Thymus (tissue), 14 donors: ENCODE measurements at places on chromosomes 3 and 15.

DNA sequence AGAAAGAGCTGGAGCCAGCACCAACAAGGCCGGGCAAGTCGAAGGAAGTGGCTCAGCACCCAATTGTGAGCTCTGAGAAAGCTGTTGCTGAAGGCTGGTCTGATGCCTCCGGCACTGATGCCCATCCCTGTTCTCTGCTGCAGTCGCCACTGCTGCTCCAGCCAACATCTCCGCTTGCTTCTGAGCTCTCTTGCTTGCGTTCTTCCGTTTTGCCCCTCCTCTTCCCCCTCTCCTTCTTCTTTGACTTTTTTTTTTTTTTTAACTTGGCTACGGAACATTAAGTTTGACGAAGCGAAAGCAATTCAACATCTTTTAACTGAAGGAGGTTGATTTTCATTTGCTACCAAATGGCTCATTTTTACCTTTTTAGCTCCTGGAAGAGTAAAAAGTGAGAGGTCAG lies 442.9 kb downstream of the MCTP2 start:
- no peak for DNase-seq
- no peaks in the 10 kb centered on the region for H3K27me3 ChIP-seq
- H3K4me3 ChIP-seq = no peak overlapping the region

- H3K27me3 ChIP-seq = no peaks in the 10 kb centered on the region
- H3K36me3 ChIP-seq = no peaks in the 10 kb centered on the region
- H3K4me1 ChIP-seq = no peaks in the 10 kb centered on the region
- DNase-seq = no peak
These were observed 99.7 kb upstream of the ABHD17C start for GRCh38 chr15:80595396-80595795.

GRCh38 chr3:152155246-152156020 lies 113.3 kb upstream of the MBNL1 start:
- no peaks in the 10 kb centered on the region for H3K4me1 ChIP-seq
- H3K4me3 ChIP-seq = no peak overlapping the region
- H3K27me3 ChIP-seq = no peaks in the 10 kb centered on the region
- H3K36me3 ChIP-seq = no peaks in the 10 kb centered on the region
- no peak for DNase-seq
- no peak overlapping the region for H3K27ac ChIP-seq

DNA sequence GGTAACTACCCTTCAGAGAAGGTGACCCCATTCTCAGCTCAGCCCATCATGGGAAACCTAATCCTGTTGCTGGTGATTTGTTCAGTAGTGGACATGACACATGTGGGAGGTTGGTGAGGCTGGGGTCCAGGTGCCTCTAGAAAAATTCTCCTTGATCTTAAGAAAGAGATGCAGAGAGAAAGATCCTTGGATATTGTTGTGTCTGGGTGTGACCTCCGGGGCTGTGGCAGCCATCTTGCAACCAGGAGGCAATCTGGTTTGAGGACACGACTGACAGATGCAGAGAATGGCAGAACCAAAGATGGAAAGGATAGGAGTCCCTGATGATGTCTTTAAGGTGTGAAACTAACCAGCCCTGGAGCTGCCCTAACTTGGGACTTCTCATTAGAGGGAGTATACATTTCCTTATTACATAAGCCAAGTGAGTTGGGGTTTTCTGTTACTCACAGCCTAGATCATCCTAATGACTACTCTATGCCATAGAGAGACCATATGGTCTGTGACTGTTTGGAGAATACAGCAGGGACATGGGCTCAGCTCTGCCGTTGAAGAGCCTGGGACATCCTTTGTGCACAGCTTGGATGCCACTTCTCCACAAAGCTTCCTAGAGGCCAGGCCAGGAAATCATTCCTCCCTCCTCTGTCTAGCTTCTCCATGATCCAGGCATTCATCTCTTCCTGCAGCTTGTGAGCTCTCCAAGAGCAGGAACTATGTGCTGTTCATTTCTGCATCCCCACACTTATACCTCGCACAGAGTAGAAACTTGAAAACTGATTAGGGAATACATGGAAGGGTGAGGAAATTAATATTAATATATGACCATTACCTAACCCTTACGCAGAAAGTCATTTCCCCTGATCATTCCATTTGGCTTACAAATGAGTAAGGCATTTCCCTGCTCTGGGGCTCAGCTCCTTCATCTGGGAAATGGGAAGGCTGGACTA lies 45.9 kb downstream of the HRH1 start:
- H3K27ac ChIP-seq = no peak overlapping the region
- no peaks in the 10 kb centered on the region for H3K4me1 ChIP-seq
- DNase-seq = no peak
- no peaks in the 10 kb centered on the region for H3K36me3 ChIP-seq
- no peak overlapping the region for H3K4me3 ChIP-seq
- no peaks in the 10 kb centered on the region for H3K27me3 ChIP-seq

DNA sequence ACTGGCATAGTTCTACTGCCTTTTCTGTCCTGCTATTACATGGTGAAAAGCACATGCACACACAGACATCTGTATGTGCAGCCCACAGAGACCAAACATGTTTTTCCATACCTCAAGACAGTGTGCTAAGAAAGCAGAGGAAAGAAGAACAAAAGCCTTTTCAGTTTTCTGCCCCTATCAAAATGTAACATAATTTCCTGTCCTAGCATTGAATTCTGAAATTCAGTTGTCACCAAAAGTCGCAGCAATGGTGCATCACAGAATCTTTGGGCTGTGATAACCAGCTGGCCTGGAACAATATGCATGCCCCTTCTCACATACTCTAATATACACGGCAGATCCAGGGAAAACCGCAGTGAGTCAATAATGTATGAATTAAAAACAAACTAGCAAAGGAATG lies 153.8 kb upstream of the RAP2B start:
- H3K4me1 ChIP-seq = no peaks in the 10 kb centered on the region
- H3K4me3 ChIP-seq = no peak overlapping the region
- no peak overlapping the region for H3K27ac ChIP-seq
- H3K36me3 ChIP-seq = no peaks in the 10 kb centered on the region
- DNase-seq = no peak
- H3K27me3 ChIP-seq = no peaks in the 10 kb centered on the region

- H3K27ac ChIP-seq = no peak overlapping the region
- peak overlapping the region; percentile 11 for H3K4me3 ChIP-seq
These were observed 854 bp upstream of the COL8A1 start for GRCh38 chr3:99637368-99638111.

GRCh38 chr3:126454437-126455198 lies 21.1 kb downstream of the ZXDC start:
- DNase-seq = no peak
- H3K4me1 ChIP-seq = no peaks in the 10 kb centered on the region
- no peak overlapping the region for H3K27ac ChIP-seq
- peaks cover 64% of the 10 kb centered on the region for H3K36me3 ChIP-seq

DNA sequence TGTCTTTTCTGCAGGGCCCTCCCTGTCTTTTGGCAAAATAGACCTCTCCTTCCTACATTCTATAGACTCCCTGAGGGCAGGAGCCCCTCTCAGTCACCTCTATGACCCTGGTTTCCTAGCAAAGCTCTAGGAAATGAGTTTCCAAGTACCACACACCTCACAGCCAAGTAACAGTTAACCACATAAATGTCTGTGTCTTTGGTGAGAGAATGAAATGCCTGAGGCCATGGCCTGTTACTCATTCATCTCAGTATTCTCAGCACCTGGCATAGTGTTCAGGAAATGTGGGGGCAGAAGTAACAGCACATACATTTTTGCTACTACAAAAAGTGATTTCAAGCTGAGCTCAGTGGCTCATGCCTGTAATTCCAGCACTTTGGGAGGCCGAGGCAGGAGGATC lies 21.0 kb downstream of the RFT1 start:
- peak; percentile 64 for DNase-seq
- no peaks in the 10 kb centered on the region for H3K4me1 ChIP-seq
- no peak overlapping the region for H3K4me3 ChIP-seq
- H3K27ac ChIP-seq = peak overlapping the region; percentile 81
- H3K36me3 ChIP-seq = peaks cover 24% of the 10 kb centered on the region

DNA sequence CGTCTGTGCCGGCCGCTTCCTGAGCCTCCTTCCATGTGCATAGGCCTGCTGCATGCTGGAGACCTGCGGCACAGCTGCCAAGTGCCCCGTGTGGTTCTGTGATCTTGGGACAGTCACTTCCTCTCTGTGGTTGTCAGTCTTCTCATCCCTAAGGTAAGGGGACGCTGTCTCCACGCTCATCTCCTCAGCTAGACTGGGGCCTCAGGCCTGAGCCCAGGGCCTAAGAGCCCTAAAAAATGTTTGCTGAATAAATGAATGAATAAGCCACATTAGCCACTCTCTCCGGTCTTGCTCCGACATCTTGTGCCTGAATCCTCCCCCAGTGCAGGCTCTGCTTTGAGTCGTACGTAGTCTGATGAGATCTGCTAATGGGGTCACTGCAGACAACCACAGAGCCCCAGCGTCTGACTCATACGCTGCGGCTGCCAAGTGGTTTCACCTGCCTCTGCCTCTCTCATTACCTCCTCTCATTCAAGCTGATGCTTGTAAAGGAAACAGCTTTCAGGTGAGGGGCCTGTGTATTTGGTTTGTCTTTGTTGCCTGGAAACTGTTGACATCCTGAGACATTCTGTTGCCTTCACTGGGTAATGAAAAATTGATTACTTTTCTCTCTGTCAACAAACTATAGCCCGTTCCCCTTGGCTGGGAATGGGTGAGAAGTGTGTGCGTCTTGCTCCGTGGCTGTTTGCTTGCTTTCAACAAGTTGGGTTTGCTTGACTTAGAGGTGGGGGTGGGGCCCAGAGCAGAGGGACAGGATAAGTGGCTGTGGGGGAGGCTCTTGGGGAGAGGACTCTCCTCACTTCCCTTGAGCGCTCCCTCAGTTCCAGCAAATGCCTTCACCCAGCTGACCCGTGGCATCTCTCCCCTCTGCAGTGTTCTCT lies 15.9 kb downstream of the RPLP1 start:
- no peaks in the 10 kb centered on the region for H3K36me3 ChIP-seq
- peak overlapping the region; percentile 84 for H3K27ac ChIP-seq
- H3K27me3 ChIP-seq = no peaks in the 10 kb centered on the region
- no peak overlapping the region for H3K4me3 ChIP-seq

DNA sequence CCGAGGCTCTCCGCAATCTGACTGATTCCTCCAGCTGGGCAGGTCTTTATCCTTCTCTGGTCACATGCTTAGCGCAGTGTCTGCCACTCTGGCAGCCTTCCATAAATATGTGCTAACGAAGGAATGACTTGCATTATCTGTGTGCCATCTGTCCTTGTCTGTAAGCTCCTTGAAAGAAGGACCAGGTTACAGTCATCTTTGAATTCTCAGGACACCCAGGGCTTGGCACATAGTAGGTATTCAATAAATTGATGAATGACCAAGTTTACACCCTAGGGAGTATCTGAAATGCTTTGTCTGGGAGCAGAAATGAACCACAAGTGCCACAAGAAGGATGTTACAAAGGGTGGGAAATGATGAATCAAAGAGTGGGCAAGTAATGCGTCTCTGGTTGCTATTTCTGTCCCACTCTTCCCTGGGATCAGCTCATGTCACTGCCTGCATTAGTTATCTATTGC lies 16.5 kb upstream of the FAM3D start:
- H3K27ac ChIP-seq = no peak overlapping the region
- H3K27me3 ChIP-seq = no peaks in the 10 kb centered on the region
- H3K4me1 ChIP-seq = no peaks in the 10 kb centered on the region

DNA sequence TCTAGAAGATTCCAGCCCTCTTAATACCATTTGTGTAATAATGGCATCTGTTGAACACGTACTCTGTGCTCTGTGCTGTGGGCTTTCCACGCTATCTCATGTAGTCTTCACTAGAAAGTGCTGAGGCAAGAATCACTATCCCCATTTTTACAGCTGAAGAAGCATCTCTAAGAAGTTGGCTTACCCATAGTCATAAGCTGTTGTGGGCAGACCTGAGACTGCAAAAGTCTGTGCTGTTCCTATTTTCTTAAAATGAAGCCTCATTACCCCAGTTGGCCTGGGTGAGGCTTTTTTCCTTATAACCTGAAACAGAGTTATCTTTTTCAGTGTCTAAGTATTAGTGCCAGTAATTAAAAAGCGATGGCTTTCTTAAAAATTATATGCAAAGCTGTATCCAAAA lies 58.5 kb downstream of the ERC2 start:
- no peak overlapping the region for H3K27ac ChIP-seq
- H3K4me1 ChIP-seq = no peaks in the 10 kb centered on the region
- DNase-seq = no peak
- H3K4me3 ChIP-seq = no peak overlapping the region
- H3K36me3 ChIP-seq = no peaks in the 10 kb centered on the region
- H3K27me3 ChIP-seq = no peaks in the 10 kb centered on the region

DNA sequence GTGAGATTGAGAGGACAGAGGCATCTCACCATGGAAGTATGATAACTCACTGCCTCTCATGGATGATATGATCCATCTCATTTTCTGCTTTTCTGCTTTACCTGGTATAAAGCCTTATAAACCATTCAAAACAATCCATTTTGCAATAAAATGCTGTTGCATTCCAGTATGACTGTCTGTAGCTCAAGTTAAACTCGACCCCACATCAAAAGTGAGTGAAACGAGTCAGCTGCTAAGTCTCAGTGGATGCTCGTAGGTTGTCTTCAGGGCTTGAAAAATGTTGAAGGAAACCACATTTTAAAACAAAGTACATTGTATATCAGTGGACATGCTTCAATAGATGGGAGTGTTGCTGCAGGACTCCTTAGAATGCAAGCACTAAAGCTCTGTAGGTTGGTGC lies 839.0 kb downstream of the TUSC7 start:
- no peak overlapping the region for H3K27ac ChIP-seq
- DNase-seq = no peak
- H3K4me3 ChIP-seq = no peak overlapping the region
- no peaks in the 10 kb centered on the region for H3K4me1 ChIP-seq
- no peaks in the 10 kb centered on the region for H3K27me3 ChIP-seq

DNA sequence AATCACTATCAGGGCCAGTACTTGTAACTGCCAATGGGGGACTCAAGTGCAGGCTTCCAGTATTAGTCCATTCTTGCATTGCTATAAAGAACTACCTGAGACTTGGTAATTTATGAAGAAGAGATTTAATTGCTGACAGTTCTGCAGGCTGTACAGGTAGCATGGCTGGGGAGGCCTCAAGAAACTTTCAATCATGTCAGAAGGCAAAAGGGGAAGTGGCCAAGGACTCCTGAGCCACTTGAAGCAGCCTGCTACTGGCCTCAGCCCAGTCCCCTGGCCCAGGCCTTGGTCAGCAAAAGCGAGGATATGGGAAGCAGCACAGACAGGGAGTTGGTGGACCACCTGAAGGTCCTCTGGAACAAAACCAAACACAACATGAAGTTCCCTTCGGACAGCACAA lies 29.2 kb upstream of the OR5K1 start:
- H3K27me3 ChIP-seq = no peaks in the 10 kb centered on the region
- no peak overlapping the region for H3K4me3 ChIP-seq
- no peak for DNase-seq

GRCh38 chr3:25472153-25472552 lies 44.1 kb downstream of the RARB start:
- no peaks in the 10 kb centered on the region for H3K4me1 ChIP-seq
- H3K27me3 ChIP-seq = no peaks in the 10 kb centered on the region
- H3K36me3 ChIP-seq = no peaks in the 10 kb centered on the region
- H3K27ac ChIP-seq = no peak overlapping the region
- H3K4me3 ChIP-seq = no peak overlapping the region
- no peak for DNase-seq

GRCh38 chr15:66623801-66624453 lies 58.1 kb upstream of the LCTL start:
- H3K36me3 ChIP-seq = no peaks in the 10 kb centered on the region
- peaks cover 11% of the 10 kb centered on the region for H3K4me1 ChIP-seq
- H3K27me3 ChIP-seq = peaks cover 22% of the 10 kb centered on the region
- no peak overlapping the region for H3K27ac ChIP-seq
